GM13976 (cell line): ENCODE measurements at places on chromosomes 3 and 15.

DNA sequence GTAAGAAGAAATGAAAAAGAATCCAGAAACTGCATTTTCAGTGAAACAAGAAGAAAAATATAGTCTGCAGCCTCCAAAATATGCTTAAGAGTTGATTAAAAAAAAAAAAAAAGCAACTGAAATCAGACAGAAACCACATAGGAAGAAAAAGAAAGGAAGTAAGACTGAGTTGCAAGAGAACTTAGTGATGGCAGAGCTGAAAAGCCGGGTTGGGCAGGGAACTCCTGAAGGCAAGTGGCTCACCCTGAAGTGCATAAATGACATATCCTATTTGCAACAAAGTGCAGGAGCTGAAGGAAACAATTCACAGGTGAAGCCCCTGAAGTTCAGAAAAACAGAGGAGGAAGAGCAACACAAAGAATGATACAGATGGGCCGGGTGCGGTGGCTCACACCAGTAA lies 108.8 kb upstream of the SLC25A36 start:
- DNase-seq = peak; percentile 34

DNA sequence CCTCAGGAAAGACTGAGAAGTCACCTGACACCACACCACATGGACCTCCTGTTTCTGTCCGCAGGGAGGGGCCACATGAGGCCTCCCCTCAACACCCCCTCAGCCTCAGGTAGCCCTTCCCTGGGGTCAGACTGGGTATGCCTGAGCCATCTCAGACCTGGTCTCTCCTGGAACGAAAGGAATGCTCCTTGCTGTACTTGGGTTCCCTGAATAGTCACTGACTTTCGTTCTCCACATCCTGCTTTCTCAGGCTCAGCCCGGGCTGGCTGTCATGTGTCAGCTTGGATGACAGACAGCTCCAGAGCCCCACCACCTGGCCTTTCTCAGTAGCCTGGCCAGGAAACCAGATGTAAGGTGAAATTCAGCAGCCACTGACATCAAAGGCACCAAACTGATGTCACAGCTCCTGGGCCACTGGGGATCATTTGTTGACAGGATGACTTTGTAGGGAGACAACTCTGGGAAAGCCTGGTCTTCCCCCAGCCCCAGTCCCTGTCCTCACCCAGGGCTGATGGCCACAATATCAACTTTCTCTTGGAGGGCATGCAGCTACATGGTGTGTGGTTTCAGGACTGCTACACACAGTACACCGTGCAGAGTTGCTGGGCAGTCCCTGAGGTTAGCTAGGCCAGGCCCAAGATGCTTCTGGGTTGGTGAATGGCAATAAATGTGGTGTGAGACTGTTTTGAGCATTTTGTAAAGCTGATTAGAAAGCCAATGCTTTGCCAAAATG lies 141.4 kb upstream of the MRPS22 start:
- DNase-seq = peak; percentile 29

DNA sequence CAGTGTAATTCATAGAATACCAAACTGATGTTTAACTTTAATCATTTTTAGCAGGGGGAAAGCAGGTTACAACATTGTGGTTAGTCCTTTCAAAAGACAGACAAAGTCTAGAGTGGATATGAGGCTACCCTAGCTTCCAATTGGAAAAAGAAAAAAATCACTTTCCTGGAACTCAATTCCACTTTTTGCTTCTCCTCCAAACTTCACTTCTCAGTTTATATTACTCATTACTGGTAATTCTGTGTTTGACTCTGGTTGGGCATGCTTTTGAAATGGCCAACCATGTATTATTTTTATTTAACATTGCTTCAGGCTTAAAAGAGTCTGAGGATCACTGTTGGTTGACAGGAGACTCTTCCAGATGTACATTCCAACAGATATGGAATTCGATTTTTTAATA lies 84.8 kb downstream of the RAP2B start:
- no peak for DNase-seq

DNA sequence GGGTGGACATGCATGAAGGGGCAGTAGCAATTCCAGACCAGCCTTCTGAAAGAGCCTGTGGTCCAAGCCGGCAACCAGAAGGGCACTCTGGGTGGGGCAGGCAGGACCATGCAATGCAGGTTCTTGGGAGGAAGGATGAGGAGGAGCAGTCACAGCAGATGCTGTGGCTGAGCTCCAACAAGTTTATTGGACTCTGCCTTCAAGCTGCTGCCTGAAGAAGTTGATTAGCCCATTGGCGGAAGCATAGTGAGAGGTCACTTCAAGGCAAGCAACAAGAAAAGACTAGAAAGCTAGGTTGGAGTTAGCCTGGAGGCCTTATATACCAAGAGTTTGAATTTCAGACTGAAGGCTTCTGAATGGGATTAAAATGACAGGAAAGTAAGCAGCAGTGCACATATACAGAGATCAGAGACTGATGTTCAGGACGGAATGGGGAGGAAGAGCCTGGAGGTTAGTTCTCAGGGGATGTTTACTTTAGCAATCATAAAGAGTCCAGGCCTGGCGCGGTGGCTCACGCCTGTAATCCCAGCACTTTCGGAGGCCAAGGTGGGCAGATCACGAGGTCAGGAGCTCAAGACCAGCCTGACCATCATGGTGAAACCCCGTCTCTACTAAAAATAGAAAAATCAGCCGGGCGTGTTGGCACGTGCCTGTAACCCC lies 39.9 kb downstream of the SFMBT1 start:
- no peak for DNase-seq

DNA sequence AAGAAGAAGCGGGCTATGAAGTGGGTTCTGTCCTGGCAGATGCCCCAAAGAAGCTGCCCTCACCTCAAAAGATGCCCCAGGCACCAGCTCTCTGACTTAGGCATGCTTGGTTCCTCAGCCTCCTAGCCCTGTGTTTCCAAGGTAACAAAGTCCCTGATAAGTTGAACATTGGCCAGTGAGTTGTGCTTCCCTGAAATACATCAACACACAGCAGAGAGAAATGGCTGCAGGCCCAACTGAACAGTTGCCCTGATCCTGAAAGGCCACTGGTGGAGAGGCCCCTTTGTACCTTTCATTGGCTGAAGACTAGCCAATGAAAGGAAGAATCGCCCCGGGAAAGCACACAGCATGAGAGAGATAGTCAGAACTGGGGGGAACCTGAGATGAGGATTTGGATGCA lies 169.9 kb upstream of the CTNNB1 start:
- no peak for DNase-seq
